ENCODE measurements at places on chromosomes 5 and 9. TPM values are rescaled to one million over a fixed set of nuclear protein-coding genes. Genes with fewer than 3 reads are reported as not detected.

The ZNF462 gene
- 1.8 TPM for polyA plus RNA-seq

The GGTA1 gene
- 6.2 TPM for polyA plus RNA-seq

- DNase-seq: no peak
Observed at GRCh38 chr9:26325444-26325829, 567.2 kb downstream of the CAAP1 start.

DNA sequence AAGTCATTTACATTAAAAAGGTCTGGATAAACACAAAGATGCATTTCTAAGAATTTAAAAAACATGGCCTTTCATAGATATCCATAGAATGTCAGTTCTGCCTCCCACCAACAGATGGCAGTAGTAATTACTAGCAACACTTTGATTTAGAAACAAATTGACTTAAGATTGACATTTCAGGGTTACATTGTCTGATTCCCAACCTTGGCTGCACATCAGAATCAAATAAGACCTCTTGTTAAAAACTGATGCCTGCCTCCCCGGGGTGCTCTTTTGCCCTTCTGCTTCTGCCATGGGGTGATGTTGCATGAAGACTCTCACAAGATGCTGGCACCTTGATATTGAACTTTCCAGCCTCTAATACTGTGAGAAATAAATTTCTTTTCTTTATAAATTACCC is 146.2 kb upstream of the GPR151 start:
- no peak for DNase-seq

GRCh38 chr9:37197158-37198038 is 77.0 kb downstream of the ZCCHC7 start:
- DNase-seq: no peak

DNA sequence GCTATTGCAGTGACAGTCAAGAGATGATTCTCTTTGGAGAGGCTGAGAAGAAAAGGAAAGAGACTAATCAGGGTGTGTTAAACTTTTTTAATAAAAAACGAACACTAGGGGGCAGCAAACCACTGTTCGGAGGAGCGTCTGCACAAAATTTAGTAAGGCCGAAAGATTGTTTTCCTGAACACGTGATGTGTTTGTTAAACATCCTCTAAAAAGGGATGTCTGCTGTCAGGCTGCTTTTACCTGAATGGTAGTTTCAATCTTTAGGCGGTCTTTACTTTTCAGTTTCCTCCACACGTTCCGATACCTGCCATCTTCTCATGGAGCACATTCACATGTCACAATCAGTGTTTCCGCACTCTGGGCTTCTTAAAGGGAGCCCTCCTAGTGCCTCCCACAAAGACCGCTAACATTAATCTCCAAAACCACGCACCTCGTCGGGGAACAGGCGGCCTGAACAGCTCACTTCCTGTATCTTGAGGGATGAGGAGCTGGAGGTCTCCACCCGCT is 125.2 kb downstream of the GPBP1 start:
- peak; percentile 92 for DNase-seq

GRCh38 chr5:170186856-170187255 is 45.9 kb upstream of the C5orf58 start:
- no peak for DNase-seq

All from stomach (tissue), 19 donors.